ENCODE measurements at places on chromosomes 13 and 19. TPM values are rescaled to one million over a fixed set of nuclear protein-coding genes. Genes with fewer than 3 reads are reported as not detected.

DNA sequence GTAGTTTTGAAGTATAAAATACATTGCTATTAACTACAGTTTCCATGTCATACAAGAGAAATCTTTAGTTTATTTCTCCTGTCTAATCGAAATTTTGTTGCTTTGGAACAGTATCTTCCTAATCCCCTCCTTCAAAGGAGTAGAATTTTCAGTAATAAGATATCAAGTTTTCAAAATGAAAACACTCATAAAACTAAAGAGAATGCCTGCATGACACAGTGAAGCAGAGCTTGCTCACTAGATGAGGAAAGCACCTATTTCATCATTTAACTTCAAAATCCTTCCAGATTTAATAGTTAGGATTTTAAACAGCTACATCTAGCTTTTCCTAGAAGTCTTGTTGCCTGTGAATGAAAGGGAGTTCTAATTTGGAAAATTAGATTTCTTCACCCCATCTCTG, 80.8 kb downstream of the TNFSF11 start:
- no peak for DNase-seq

- DNase-seq = no peak
Measured at GRCh38 chr13:59437544-59438301, 726.0 kb downstream of the DIAPH3 start.

The KISS1R gene
- not detected for total RNA-seq

GRCh38 chr13:97715763-97716162, 237.7 kb upstream of the IPO5 start:
- DNase-seq = peak; percentile 13

The S1PR5 gene
- not detected for total RNA-seq

DNA sequence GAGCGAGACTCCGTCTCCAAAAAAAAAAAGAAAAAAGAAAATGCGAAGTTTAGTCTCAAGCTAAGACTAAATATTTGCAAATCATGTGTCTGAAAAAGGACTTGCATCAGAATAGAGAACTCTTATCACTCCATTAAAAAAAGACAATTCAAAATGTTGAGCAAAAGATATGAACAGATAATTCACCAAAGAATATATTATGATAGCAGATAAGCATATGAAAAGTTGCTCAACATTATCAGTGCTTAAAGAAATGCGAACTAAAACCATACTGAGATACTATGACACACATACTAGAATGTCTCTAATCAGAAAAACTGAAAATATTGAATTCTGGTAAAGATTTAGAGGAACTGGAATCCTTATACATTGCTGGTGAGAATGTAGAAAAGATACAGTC, 38.7 kb upstream of the SACS start:
- DNase-seq = no peak

The HIF3A gene
- total RNA-seq = 1.1 TPM

DNA sequence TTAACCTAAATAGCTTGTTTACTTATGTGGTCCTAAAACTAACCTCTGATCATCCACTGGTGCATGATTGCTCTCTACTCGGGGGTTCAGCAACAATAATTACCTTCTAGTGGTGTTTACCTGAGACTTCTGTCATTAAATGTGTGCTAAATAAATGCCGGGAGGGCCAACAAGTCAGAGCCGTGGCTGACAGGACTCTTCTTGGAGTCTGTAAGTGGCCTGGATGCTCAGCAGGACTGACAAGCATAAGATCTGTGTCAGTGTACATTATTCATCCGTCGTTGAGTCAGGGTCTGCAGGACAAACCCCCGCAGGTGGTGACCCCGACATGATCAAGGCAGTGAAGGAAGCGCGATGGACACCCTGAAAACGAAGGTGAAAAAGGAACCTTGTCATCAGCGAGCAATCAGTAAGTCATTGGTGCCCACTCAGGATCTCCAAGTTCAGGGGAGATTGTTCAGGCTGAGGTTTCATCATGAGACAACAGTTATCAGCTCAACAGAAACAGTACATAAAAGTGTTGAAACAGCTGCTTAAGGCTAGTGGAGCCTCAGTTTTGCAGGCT, 1466.9 kb downstream of the UQCRFS1 start:
- DNase-seq = no peak

DNA sequence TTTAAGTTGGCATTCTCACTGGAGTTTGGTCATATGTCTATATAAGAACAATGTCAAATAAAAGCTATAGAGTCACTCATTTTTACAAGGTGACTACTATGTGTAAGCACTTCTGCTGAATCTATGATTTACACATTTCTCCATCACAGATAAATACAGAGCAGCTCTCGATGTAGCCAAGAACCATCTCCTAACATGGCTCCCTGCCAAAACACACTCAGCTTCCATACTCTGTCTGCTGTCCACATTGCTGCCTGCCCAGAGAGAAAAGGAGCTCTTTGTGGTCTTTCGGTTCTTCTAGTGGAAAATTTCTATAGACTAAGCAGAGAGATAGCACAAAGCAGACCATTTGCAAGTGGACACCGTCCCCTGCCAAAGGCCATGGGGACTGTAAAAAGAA, 190.9 kb upstream of the KLF12 start:
- DNase-seq = peak; percentile 11

The LHB gene
- 0.25 TPM for total RNA-seq

- DNase-seq = peak; percentile 96
Measured at GRCh38 chr19:45577111-45577905, 7.3 kb downstream of the OPA3 start.

GRCh38 chr19:45554481-45554880, 30.1 kb downstream of the OPA3 start:
- peak; percentile 28 for DNase-seq

The ATXN8OS gene
- not detected for total RNA-seq

DNA sequence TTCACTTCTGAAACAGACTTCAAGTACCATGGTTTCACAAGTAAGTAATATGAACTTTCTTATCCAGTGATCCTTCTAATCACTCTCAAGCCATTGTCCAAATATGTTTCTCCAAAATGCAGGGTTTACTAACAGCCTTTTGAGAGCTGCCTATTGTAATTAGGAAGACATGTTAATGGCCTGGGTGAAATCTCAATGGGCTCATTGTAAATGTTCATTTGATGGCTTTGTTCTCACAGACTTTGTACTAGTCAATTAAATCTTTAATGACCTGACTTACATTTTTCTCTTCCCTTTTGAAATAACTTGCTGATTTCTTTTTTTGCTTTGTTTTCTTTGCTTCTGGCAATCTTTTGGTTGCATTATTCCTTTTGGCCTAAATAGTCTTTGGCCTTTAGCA, 444.8 kb downstream of the LIG4 start:
- peak; percentile 18 for DNase-seq

The FUT1 gene
- total RNA-seq = 0.05 TPM

The DACT3 gene
- total RNA-seq = not detected

GRCh38 chr19:39701291-39701690, 3.0 kb upstream of the LGALS14 start:
- no peak for DNase-seq

- peak; percentile 43 for DNase-seq
Measured at GRCh38 chr13:51645761-51646670, 61.8 kb downstream of the WDFY2 start.

The ZNF793 gene
- 3.0 TPM for total RNA-seq

DNA sequence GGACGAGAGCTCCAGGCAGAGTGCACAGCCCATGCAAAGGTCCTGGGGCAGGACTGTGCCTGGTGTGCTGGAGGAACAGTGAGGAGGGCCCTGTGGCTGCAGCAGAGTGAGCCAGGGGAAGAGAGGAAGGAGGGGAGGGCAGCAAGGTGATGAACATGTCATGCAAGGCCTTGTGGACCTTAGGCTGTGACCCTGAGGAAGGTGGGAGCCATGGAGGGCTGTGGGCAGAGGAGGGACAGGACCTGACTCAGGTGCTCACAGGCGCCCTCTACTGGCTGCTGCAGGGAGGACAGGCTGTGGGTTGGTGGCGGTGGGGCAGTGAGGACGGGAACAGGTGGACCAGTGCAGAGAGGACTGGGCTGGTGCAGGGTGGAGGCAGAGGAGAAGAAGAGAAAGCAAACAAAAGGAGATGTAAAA, 170.3 kb downstream of the PTPRS start:
- DNase-seq = no peak

The CYP2F1 gene
- total RNA-seq = not detected

DNA sequence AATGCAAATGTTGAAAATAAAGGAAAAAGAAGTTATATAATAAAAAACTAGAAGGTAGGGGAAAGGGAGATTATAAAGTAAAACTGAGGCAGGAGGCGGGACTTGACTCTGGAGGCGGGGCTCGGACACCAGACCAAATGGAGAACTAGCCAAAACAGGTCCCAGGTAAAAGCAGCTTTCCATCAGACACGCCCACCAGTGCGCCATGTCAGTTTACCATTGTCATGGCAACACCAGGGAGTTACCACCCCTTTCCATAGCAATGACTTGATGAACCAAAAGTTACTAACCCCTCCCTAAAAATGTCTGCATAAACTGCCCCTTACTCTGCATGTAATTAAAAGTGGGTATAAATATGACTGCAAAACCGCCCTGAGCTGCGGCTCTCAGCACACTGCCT, 70.9 kb downstream of the PEPD start:
- no peak for DNase-seq

DNA sequence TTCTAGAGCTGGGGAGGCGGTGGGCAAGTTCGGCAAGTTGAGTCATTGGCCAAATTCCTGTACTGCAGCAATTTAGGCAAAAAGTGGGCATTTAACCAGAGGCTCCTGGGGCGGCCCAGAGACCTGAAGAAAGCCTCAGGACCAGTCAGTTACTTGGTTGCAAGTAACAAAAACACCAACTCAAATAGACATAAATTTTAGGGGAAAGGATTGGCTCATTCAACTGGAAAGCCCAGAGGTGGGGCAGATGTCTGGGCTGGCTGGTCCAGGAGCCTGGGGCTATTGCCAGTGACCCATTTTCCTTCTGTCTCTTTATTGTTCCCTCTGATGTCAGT, 97.1 kb downstream of the SIPA1L3 start:
- no peak for DNase-seq

- DNase-seq = no peak
Measured at GRCh38 chr13:93411186-93411680, 184.6 kb downstream of the GPC6 start.

DNA sequence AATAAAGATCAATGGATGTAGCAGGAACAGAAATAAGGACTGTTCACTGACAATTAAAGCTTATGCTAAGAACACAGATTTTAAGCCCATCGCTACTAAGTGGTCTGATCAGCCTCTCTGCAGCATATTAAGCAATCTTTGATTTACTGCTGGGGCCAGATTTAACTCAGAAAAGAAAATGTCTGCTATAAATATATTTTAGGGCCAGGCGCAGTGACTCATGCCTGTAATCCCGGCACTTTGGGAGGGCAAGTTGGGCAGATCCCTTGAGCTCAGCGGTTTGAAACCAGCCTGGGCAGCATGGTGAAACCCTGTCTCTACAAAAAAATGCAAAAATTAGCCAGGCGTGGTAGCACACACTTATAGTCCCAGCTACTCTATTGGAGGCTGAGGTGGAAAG, 43.0 kb downstream of the METTL21C start:
- peak; percentile 57 for DNase-seq
